Gastroesophageal sphincter (tissue), 4 donors: ENCODE measurements at places on chromosomes 13 and 19.

DNA sequence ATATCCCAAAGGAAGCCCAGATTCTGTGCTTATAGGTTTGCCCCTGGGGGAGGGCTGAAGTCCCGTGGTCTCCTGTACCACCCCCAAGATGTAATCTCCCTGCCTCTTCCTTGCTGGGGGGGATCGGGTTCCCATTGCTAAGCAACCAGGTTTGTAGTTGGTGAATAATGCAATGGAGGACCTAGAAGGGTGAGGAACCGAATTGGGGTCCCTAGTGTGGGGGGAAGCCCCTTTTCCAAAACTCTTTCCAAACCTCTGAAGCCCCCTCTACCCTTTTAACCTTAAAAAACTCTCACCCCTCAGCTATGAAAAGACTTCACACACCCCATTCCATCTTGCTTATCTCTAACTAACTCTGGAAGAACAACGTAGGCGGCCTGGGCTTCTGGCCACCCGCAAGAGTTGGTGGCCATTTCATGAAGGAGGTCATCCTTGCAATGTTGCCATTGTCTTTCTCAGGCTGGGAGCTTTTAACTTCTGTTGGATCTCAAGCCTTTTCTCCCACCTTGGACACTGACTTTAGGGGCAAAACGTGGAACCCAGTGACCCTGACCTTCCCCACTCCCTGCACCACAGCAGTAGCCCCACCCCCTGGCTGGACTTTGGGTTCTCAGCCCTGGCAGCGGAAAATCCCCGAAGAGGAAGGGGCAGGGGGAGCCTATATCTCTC lies 661 bp downstream of the PALM3 start:
- H3K4me3 ChIP-seq = no peak overlapping the region
- H3K27me3 ChIP-seq = peaks cover 61% of the 10 kb centered on the region
- ATAC-seq = no peak
- no peak overlapping the region for H3K27ac ChIP-seq
- H3K36me3 ChIP-seq = no peaks in the 10 kb centered on the region

DNA sequence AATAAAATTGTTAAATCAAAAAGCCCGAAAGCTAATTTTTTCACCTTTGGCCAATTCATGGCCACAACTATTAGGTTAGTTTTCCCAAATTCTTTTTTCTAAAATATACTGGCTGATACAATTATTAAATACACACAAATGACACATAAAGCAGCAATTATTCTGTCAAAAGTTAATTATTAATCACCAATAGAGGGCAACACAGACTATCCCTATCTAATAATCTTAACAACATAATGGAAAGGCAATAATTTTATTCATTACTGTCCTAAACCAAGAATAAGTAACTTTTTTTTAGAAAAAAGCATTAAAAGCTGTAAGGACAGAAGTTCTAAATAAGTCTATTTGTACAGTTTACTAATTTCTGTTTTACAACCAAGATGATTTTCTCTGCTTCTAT lies 51.7 kb downstream of the KATNAL1 start:
- peaks cover 2% of the 10 kb centered on the region for H3K4me1 ChIP-seq
- no peaks in the 10 kb centered on the region for H3K36me3 ChIP-seq
- no peak overlapping the region for H3K27ac ChIP-seq
- no peak overlapping the region for H3K4me3 ChIP-seq

DNA sequence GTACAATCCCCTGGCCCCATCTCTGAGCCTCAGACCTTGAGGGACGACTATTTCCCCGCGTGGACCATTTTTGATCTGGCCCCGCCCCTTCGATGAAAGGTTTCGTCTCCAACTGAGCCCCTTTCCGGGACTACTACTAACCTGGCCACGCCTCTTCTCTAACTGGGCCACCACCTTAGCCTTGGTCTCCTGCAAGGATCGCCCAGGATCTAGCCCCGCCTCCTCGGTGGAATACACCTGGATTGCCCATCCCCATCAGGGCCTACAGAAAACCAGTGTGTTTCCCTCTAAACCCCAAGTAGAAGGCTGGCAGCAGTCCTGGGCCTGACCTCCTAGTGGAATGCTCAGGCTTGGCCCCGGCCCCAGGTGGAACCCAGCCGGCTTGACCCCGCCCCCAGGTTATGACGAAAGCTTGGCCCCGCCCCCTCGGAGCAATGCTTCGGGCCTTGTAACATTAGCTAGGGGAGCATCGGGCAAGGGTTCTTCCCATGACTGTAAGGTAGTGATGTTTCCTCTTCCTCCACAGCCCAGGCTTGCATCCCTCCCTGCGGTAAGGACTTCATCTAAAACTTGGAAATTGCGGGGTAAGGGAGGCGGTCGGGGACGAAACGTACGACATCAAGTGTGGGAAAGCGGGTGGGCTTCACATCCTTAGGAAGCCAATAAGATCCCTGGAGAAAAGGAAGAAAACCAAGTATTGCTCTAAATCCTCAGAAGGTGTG lies 9.1 kb downstream of the SPACA6 start:
- ATAC-seq = peak; percentile 47
- no peak overlapping the region for H3K4me3 ChIP-seq
- H3K27ac ChIP-seq = peak overlapping the region; percentile 92
- no peaks in the 10 kb centered on the region for H3K4me1 ChIP-seq
- peaks cover 68% of the 10 kb centered on the region for H3K36me3 ChIP-seq
- H3K27me3 ChIP-seq = no peaks in the 10 kb centered on the region

DNA sequence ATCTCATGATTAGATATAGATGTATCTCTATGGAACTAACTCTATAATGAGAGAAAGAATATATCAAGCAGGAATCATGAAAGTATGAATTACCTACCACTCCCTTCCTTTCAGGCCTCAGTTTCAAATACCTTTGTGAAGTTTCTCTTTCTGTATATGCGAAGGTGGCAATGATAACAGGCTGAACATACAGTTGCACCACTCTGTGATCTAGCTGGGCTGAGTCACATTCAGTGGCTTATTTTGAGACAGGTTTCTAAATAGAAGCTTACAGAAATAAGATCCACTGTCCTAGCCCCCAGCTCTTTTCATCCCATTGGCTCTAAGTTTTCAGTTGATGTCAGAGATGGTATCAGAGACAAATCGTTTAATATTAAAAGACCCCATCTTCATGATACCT lies 662.0 kb downstream of the SLITRK1 start:
- H3K4me1 ChIP-seq = no peaks in the 10 kb centered on the region
- H3K27ac ChIP-seq = no peak overlapping the region
- no peak for ATAC-seq
- H3K4me3 ChIP-seq = no peak overlapping the region

DNA sequence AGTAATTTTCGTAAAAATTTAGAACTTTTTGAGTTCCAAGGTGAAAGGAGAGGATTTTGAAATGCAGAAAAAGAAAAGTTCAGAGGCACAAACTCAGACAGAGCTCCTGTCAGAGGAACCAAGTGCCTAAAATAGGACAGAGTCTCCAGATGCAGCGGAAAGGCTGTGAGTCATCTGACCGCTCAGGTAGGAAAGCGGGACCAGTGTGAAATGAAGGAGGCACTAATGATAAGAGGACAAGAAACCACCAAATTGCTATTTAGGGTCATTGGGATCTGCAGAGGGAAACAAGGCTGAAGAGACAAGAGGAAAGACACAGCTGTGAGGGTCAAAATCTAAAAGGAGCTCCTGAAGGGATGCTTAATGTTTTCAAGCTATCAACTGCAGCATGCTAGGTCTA lies 34.9 kb downstream of the IRS2 start:
- H3K4me1 ChIP-seq = peaks cover 3% of the 10 kb centered on the region
- H3K36me3 ChIP-seq = no peaks in the 10 kb centered on the region
- H3K4me3 ChIP-seq = no peak overlapping the region
- no peak for ATAC-seq
- H3K27ac ChIP-seq = no peak overlapping the region

- H3K27ac ChIP-seq = no peak overlapping the region
- no peak overlapping the region for H3K4me3 ChIP-seq
- H3K36me3 ChIP-seq = peaks cover 4% of the 10 kb centered on the region
- no peaks in the 10 kb centered on the region for H3K27me3 ChIP-seq
- H3K4me1 ChIP-seq = no peaks in the 10 kb centered on the region
These were observed 39.3 kb downstream of the TM9SF2 start for GRCh38 chr13:99540530-99540929.

GRCh38 chr13:59750860-59751259 lies 412.9 kb downstream of the DIAPH3 start:
- no peaks in the 10 kb centered on the region for H3K36me3 ChIP-seq
- no peaks in the 10 kb centered on the region for H3K27me3 ChIP-seq
- H3K4me1 ChIP-seq = peaks cover 12% of the 10 kb centered on the region
- H3K27ac ChIP-seq = peak overlapping the region; percentile 32

- no peaks in the 10 kb centered on the region for H3K27me3 ChIP-seq
- ATAC-seq = no peak
- H3K36me3 ChIP-seq = peaks cover 31% of the 10 kb centered on the region
- peak overlapping the region; percentile 96 for H3K27ac ChIP-seq
These were observed 922 bp downstream of the PLEKHG2 start for GRCh38 chr19:39413272-39413910.

DNA sequence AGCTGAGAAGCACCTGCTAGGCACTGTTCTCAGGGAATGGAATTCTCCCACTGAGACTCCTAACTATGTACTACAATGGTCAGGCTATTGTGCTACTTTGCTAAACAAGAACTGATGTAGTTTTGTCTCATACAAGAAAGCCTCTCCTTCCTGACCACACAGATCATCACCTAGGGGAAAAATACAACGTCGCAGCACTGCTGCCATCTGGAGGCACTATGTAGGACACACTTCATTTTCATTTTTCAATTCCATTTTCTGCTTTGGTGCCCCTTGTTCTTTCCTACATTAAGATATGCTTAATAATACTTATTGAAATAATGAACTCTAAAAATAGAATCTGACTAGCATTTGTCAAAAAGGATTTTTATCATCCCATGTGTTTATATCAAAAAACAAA lies 21.1 kb downstream of the PROSER1 start:
- no peaks in the 10 kb centered on the region for H3K36me3 ChIP-seq
- no peaks in the 10 kb centered on the region for H3K4me1 ChIP-seq
- H3K4me3 ChIP-seq = no peak overlapping the region
- H3K27me3 ChIP-seq = no peaks in the 10 kb centered on the region

GRCh38 chr13:100235311-100235901 lies 146.5 kb downstream of the PCCA start:
- H3K27me3 ChIP-seq = no peaks in the 10 kb centered on the region
- no peak for ATAC-seq
- H3K4me1 ChIP-seq = no peaks in the 10 kb centered on the region
- no peak overlapping the region for H3K27ac ChIP-seq
